ENCODE measurements at places on chromosomes 3 and 15.
A peak's percentile ranks its signal among the peaks of the same experiment; 100 is the strongest.

GRCh38 chr15:99167640-99168039 is 62.8 kb downstream of the SYNM start:
- DNase-seq: no peak

DNA sequence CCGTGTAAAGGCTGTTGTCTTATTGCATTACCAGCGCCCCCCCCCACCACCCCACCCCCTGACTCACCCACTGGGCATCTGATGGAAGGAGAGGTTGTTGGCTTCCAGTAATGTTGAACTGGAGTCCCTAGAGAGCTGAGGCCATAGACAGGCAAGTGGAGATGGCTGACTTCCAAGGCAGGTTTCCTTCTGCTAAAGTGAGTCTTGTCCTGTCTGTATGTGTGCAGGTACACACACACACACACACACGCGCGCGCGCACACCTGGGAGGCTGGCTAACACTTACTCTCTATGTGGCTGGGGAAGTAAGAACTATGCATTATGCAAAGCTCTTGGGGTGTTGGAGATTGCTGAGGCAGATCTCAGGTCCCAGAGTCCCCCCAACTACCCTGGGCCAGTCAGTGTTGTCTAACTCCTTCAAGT is 1.6 kb upstream of the KY start:
- peak; percentile 50 for DNase-seq

GRCh38 chr3:60792249-60792852 is 458.9 kb downstream of the FHIT start:
- no peak for DNase-seq

- no peak for DNase-seq
Observed at GRCh38 chr3:162777118-162777517, 1280.5 kb downstream of the OTOL1 start.

- DNase-seq: no peak
Observed at GRCh38 chr3:107309312-107309711, 67.9 kb upstream of the CCDC54 start.

- DNase-seq: no peak
Observed at GRCh38 chr3:106675451-106675850, 701.8 kb upstream of the CCDC54 start.

DNA sequence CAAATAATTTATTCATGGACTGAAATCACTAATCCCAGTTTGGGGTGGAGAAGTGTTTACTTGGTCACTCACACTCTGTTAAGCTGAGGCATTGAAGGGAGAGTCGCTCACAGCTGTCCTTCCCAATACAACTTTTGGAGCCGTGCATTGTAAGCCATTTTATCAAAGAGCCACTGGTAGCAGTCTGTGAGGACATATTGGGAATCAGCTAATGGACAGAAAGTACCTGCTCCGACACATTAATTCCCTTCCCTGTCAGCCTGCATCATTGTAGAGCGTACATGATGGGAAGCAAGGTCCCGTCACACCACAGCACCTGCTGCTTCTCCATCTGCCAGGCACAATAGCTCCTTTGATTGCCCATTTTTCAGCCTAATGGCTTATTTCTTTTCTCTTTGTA is 643.2 kb downstream of the SQOR start:
- DNase-seq: no peak

DNA sequence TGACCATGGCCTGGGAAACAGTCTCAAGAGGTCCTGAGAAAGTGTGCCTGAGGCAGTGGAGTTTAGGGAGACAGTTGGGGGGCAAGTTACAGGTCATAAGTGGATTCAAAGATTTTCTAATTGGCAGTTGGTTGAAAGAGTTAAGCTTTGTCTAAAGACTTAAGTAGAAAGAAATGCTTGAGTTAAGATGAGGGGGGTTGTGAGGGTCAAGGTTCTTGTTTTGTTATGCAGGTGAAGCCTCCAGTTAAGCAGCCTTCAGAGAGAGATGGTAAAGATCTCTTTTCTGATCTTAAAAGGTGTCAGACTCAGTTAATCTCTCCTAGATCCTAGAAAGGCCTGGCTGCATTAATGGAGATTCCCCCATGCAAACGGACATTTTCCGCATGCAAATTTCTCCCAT is 356.3 kb upstream of the C2CD4B start:
- DNase-seq: no peak

- no peak for DNase-seq
Observed at GRCh38 chr3:61080737-61081445, 170.4 kb downstream of the FHIT start.

- DNase-seq: peak; percentile 13
Observed at GRCh38 chr3:127547761-127548605, 42.5 kb downstream of the TPRA1 start.

- no peak for DNase-seq
Observed at GRCh38 chr3:30704931-30705890, 98.8 kb downstream of the TGFBR2 start.

- DNase-seq: peak; percentile 48
Observed at GRCh38 chr15:100753503-100753902, 126.1 kb upstream of the ALDH1A3 start.

DNA sequence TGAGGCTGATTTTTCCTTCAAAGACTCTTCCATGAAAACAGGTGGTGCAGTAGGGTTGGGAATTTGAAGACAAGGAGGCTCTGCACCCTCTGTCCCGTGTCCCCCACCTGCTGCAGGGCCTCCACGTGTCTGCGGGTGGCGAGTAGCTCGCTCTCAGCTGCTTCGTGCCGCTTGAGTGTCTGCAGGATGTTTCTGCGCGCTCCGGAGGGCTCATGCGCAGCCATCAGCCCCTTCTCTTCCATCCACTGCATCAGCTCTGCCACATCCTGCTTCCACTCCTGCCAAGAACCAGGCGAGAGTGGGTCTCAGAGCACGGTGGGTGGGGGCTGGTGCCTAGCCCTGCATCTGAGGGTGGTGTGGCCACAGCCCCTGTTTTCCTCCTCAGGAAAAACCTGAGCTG is 17.8 kb downstream of the SPTBN5 start:
- no peak for DNase-seq

- DNase-seq: no peak
Observed at GRCh38 chr15:74865316-74865715, 7.8 kb downstream of the SCAMP2 start.

DNA sequence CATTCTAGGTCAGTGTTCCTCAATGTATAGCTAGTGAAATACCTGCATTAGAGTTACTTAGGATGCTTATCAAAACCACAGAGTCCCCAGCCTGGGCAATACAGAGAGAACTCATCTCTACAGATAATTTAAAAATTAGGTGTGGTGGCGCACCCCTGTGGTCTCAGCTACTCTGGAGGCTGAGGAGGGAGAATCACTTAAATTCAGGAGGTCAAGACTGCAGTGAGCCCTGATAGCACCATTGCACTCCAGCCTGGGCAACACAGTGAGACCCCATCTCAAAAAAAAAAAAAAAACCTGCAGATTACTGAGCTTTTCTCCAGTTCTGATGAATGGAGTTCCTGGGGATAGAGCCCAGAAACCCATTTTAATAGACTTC is 10.1 kb upstream of the MINDY2 start:
- DNase-seq: no peak
